NCI-H187 (cell line): ENCODE measurements at places on chromosomes 7 and 10.

DNA sequence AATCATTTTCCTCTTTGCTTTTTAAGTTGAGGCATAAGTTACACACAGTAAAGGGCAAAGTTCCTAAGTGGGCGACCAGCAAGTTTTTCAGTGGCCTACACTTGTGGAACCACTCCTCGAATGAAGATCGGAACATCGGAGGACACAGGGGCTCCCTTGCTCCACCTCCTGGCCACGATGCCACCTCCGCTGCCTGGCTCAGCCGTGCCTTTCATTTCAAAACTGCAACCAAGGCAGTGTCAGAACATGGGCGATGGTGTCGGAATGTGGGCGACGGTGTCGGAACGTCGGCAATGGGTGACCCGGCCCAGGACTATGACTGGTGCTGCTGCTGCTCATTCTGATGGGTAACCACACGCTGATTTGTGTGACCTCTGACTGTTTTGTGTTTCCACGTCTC lies 9.6 kb upstream of the VIPR2 start:
- no peak for DNase-seq

GRCh38 chr10:8768341-8768740 lies 713.9 kb downstream of the GATA3 start:
- DNase-seq, result no peak

- DNase-seq, result no peak
Observed at GRCh38 chr10:115624448-115624847, 531.3 kb downstream of the ATRNL1 start.

- DNase-seq, result no peak
Observed at GRCh38 chr10:131174211-131174565, 137.3 kb downstream of the TCERG1L start.

GRCh38 chr7:17626235-17626634 lies 314.1 kb downstream of the SNX13 start:
- DNase-seq, result no peak
